ENCODE measurements at places on chromosomes 6 and 20.

GRCh38 chr20:43755851-43756250, 29.0 kb upstream of the GTSF1L start:
- DNase-seq: peak; percentile 85

DNA sequence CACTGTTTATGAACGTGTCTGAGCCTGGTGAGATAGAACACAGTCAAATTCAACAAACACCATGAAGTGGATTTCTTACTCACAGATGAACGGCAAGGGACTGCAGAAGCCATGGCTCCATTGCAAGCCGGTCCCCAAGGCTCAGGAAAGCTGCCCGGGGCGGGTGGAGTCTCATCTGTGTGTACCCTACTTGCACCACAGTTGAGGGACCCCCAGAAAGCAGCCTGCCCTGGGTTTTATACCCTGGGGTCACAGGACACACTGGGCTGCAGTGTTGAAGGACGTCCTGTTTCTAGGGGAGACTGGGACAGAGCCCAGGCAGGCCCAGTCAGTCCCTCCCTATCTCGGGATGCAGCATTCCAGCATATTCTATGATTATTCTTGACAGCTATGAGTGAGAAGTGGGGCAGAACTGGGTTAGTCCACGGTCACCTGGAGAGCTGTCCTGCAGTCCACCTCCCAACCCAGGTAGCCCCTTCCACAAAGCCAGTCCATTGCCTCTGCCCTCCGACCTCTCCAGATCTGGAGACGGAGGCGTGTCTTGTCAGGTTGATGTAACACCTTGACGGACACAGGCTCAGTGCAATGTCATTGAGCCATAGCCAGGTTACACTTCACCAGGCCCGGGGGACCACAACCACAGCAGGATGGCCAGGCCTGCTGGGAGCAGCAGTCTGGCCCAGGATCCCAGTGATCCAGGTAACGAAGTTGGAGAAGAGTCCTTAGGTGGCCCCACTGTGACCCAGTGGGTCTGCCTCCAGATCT, 35.5 kb downstream of the WRNIP1 start:
- no peak for DNase-seq

DNA sequence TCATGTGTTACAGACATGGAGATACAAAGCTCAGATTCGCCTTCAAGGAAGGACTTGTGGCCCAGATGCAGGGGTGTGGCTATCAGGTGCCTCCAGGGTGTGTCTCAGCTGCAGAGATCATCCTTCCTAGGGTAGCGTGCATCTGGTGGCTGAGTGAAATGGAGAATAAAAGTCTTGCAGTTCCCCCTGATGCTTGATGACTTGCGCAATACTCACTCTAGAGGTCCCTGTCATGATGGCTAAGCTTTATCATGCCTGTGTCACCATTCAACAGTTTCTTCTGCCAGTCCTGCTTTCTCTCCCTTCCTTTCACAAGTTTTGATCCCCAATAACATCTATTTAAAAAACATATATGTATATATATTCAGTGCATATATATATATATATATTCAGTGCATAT, 228.1 kb downstream of the PAX1 start:
- no peak for DNase-seq

DNA sequence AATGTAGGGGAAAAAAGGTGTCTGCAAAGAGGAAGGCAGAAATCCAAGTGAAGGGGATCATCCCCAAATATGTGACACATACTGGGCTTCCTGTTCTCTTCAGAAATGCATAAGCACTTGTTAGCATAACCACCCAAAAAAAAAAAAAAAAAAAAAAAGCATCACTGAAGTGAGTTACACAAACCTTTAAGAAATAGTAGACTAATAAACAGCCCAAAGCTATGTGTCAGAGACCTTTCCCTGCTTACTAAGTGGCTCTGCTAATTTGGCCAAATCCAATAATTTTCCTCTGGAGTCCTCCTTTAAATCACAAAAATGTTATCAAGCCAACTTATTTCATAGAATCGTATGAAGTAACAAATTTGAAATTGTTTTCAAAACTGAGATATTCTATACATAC, 7.5 kb upstream of the DST start:
- no peak for DNase-seq

- peak; percentile 12 for DNase-seq
These were observed 235.5 kb upstream of the KCNQ5 start for GRCh38 chr6:72386324-72386723.

GRCh38 chr20:25035921-25036320, 22.0 kb downstream of the ACSS1 start:
- no peak for DNase-seq

- DNase-seq: peak; percentile 18
These were observed 56.4 kb upstream of the RPS6KA2 start for GRCh38 chr6:166683477-166683876.

DNA sequence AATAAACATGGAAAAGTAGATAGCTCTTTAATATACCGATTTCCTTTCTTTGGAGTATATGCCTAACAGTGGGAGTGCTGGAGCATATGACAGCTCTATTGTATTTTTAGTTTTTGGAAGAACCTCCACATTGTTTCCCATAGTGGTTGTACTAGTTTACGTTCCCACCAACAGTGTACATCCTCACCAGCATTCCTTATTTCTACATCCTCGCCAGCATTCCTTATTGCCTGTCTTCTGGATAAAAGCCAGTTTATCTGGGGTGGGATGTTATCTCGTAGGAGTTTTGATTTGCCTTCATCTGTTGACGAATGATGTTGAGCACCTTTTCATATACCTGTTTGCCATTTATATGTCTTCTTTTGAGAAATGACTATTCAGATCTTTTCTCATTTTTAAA, 2.6 kb downstream of the MICA start:
- DNase-seq: no peak

GRCh38 chr6:85810558-85810957, 167.9 kb upstream of the SYNCRIP start:
- no peak for DNase-seq

- no peak for DNase-seq
These were observed 34.3 kb downstream of the PYGB start for GRCh38 chr20:25282034-25282781.

DNA sequence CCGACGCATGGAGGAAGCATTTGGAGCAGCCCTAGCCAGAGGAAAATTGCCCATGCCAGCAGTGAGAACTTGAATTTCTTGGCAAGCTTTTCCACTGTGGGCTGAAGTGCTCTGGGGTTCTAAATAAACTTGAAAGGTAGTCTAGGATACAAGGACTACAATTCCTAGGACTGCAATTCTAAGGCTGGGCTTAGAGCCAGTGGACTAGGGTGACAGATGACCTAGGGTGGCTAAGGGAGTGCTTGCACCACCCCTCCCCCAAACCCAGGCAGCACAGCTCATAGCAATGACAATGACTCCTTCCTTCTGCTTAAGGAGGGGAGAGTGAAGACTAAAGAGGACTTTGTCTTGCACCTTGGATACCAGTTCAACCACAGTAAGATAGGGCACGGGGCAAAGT, 122.3 kb downstream of the THBS2 start:
- DNase-seq: no peak

DNA sequence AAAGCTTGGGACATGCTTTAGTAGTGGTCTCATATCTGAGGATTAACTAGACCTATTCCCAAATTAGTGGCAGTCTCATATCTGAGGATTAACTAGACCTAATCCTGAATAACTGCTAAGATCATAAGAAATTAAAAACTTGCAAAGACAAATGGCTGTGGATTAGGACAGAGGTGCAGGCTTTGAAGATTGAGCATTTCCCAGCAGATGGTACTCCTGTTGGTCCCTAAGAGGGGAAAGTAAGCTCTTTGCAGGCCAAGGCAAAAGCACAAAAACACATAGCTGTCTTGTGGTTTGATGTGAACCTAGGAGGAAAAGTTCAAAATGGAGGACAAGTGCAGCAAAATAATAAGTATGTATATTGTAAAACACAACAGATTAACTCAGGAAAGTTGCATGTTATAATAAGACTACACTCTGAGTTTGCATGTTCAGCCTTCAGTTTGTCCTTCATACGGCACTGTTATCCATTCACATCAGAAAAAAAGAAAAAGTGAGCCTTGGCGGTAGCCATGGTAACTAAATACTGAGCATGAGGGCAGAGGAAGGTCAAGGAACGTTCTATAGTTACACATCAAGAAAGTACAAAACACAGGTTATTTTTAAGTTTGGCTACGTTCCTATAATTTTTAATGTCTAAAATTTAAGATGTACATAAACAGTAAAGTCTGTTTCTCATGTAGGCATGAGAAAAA, 62.8 kb downstream of the FILIP1 start:
- no peak for DNase-seq

GRCh38 chr6:62042429-62042828, 243.6 kb downstream of the KHDRBS2 start:
- no peak for DNase-seq

DNA sequence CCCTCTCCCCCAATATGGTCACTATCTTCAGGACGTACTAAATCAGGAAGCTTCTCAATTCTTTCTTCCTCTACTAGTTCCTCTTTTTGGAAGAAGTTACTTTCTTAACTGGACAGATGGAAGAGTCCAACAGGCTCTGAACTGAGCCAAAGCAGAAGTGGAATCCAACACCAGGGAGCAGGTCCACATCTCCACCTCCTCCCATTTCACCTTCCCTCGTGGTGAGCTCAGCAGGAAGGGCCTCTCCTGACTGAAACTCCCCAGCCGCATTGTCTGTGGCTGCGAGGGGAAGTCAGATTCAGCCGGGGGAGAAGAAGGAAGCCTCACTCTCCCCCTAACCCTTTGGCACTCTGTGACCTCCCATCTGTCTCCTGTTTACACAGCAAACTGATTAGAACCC, 63.8 kb upstream of the UST start:
- no peak for DNase-seq

DNA sequence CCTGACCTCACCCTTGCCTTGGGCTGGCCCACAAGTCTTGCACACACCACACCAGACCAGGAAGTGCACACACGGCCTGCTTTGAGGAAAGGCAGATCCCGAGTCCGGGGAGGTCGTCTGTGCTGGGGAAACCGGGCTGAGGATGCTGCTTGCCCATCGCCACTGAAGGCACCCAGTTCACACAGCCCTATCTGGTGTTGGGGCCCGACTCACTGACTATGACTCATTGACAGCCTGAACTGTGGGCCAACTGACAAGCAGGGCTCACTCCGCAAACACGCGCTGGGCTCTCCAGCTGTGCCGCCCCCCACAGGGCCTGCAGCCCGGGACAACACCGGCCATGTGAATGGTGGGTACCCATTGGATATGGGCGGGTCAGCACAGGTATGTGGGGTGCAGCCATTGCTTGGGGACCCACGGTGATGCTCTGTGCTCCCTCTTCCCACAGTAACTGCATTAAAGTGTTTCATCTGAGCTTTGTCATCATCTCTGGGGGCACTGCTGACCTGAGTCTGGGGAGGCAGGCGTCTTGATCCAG, 1.6 kb downstream of the SAMD10 start:
- DNase-seq: peak; percentile 87

- DNase-seq: no peak
These were observed 27.5 kb upstream of the SLC17A4 start for GRCh38 chr6:25727028-25727427.

DNA sequence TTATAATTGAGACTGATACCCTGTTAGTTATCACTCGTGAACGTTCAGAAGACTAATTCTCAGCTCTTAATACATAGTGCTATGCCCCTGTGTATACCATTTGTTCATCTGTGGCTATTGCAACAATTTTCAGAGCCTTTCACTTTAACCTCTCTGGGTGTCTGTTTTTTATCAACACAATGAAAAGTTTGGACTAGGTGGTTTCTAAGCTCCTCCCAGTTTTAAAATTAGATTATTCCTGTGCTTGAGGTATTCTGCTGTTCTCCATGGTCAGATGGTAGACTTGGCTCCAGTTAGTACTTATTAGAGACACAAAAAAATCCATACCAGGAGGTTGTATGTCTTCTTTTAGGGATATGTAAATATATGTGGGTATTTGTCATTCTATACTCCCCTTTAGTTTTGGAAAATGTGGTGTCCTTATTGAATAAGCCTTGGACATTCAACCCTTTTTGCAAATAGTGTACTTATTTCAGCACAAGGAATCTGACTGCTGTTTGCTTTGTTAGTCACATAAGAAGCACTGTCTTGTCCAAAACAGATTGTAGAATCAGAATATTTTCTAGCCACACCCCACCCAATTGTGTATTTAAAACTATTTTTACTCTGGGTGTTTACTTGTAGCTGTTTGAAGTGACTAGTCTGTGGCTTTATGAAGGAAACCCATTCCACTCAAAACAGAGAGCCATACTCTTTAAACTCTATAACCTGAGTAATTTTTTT, 2.0 kb upstream of the COL10A1 start:
- no peak for DNase-seq

- peak; percentile 23 for DNase-seq
These were observed 143.7 kb downstream of the KLHL32 start for GRCh38 chr6:97068211-97068610.

- DNase-seq: no peak
These were observed 35.1 kb downstream of the TIAM2 start for GRCh38 chr6:155030148-155030720.

DNA sequence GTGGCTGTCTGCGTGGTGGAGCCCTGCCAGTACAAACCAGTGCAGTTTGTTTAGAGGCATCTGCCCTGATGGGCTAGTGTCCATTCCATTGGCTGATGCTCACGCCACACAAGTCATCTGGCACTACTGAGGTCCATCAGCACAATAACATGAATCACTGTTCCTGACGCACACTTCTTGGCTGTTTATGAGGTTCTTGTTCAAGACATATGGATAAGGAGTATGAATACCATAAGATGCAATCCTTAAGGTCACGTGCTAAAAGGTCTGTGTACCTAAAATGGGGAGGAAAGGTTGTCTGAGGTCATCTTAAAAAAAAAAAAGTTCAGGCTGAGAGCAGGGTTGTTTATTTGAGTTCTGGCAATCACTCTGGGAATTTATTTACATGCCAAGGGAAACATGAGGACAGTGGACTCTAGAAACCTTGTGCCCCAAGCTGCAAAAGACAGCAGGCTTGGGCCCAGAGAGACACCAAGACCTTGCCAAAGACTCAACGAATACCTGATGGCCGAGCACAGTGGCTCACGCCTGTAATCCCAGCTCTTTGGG, 54.1 kb upstream of the SHLD1 start:
- peak; percentile 79 for DNase-seq

GRCh38 chr6:43869079-43869710, 99.2 kb downstream of the VEGFA start:
- DNase-seq: no peak

- no peak for DNase-seq
These were observed 68.8 kb downstream of the TMEM170B start for GRCh38 chr6:11606332-11606731.

GRCh38 chr6:148723484-148723883, 23.3 kb upstream of the UST start:
- DNase-seq: peak; percentile 96

- no peak for DNase-seq
These were observed 98.0 kb upstream of the FAM8A1 start for GRCh38 chr6:17501982-17502704.

- peak; percentile 91 for DNase-seq
These were observed 65.1 kb downstream of the CBFA2T2 start for GRCh38 chr20:33554914-33555420.

- no peak for DNase-seq
These were observed 37.2 kb downstream of the DAAM2 start for GRCh38 chr6:39829331-39829730.

GRCh38 chr6:148307405-148307804, 35.2 kb upstream of the SASH1 start:
- DNase-seq: no peak

All from EL (cell line).